ENCODE measurements at places on chromosomes 1 and 21. TPM values are rescaled to one million over a fixed set of nuclear protein-coding genes. Genes with fewer than 3 reads are reported as not detected.

Gene CAMK1G
- total RNA-seq, result not detected

Gene ADORA3
- 0.16 TPM for total RNA-seq

Gene RCC1
- 24.3 TPM for total RNA-seq

Gene UBASH3A
- total RNA-seq, result not detected

Gene PITHD1
- total RNA-seq, result 24.5 TPM

Gene NES
- 30.8 TPM for total RNA-seq

Gene S100A7A
- not detected for total RNA-seq

Gene RORC
- not detected for total RNA-seq

Gene MPZ
- 0.77 TPM for total RNA-seq

Gene ANGPTL3
- total RNA-seq, result not detected

Gene TNNI3K
- total RNA-seq, result 3.9 TPM

Gene CLCA1
- total RNA-seq, result not detected

Gene HCRTR1
- total RNA-seq, result not detected

Gene C1orf115
- total RNA-seq, result 0.16 TPM

Gene BSND
- not detected for total RNA-seq

Gene KCNK1
- 7.6 TPM for total RNA-seq

Gene JUN
- 79.1 TPM for total RNA-seq

Gene SPATA17
- total RNA-seq, result 1.4 TPM

Gene APP
- total RNA-seq, result 911 TPM

Gene GCSAML
- total RNA-seq, result not detected

Gene PGBD5
- 2.2 TPM for total RNA-seq

Gene TMEM69
- 5.8 TPM for total RNA-seq

Gene SLAMF1
- not detected for total RNA-seq

Gene FCRL5
- not detected for total RNA-seq
